ENCODE measurements at places on chromosomes 3 and 15.

DNA sequence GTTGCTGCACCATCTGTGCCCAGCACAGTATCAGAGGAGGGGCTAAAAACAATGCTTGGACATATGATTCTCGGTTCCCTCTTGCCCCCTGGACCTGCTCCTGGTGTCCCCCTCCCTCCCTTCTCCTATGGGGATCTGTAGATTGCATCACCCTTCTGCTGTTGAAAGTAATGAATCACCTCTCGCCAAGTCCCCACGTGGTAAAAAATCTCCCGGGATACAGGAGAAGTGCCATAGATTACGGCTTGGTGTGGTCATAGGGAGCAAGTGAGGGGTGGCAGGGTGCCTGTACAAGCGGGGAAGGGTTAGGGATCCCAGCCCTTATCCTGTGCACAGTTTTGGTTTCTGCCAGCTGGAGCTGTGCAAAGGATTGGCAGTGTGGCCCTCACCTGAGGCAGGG, 37.7 kb downstream of the AMOTL2 start:
- DNase-seq, result no peak

DNA sequence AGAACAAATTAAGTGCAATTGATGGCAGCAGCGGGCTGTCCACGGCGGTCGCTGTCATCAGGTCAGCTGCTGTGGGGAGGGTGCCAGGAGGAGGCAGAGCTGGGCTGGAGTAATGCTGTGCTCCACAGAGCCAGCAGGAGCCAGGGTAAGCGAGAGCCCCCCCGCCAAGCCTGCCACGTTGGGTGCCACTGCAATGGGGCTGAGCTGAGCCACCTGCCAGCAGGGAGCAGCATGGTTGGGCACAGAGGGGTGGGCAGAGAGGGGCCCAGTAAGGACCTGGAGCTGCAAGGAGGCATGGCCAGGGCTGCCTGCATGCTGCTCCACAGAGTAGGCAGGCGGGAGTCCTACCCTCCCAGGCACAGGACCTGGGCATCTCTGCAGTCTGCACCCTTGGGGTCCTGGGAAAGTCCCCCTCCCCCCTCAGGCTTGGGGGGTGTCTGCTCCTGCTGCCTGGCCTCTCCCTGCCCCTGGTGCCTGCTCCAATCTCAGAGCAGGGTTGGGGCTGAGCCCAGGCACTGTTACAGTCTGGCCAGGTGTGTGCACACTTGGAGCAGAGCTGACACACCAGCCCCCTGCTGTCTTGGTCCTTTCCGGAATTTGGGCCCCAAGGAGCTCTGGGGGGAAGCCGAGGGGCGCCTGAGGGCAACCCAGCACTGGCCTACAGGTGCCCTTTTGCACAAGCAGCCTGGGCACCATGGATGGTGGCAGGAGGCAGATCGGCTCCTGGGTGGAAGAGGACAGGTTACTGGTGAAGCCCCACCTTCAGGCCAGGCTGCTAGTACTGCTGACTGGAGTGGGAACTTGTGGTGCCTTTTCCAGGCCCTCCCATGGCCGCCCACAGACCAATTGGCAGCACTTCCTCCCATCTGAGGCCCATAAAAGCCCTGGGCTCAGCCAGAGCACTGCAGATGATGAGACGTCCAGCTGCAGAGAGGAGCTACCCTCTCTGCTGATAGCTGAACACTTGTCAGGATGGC, 8.5 kb upstream of the PIAS1 start:
- DNase-seq, result no peak

DNA sequence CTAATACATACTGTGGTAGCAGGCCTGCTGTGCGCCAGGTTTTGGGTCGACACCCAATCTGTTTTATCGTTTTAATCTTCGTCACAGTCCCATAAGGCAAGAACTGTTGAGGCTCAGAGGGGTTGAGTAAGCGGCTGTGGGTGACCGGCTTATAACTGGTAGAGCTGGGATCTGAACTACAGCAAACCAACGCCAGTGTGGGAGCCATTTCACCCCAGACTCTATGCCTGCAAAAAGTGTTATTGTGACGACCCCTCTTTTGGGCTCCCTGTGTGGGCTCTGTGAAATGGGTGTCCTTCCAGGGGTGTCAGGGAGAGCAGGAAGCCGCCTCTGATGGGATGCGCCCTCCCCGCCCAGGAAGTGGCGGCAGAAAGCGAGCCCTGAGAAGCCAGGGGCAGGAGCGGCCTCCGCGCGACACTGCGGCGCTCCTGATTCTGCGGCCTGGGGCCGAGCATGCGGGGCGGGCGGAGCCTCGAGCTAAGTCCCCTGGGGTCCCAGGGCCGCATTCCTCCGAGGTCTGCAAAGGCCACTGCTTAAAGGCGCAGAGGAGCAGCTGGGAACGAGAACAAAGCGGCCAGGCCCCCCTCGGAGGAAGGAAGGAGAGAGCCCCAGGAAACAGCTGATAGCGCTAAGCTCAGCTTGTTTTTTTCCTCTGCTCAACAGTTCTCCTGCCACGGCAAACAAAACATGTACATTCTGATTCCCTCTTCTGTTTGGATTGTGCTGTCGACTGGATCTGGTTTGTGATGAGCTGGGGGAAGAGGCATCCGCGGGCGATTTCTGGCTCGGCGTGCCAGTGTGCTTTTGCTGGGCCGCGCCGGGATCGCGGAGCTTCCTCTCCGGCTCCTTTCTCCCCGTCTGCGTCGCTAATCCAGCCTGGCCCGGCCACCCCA, 33.9 kb downstream of the GRK7 start:
- peak; percentile 16 for DNase-seq

DNA sequence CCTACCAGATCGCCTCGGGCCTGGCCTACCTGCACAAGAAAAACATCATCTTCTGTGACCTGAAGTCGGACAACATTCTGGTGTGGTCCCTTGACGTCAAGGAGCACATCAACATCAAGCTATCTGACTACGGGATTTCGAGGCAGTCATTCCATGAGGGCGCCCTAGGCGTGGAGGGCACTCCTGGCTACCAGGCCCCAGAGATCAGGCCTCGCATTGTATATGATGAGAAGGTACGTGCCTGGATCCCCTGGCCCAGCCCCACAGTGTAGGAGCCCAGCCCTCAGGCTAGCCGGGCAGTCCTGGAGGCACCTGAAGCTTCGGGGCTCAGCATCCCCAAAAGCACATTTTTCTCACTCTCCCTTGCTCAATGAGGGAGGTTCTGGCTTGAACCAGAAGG, 135.8 kb downstream of the LRRK1 start:
- DNase-seq, result no peak

DNA sequence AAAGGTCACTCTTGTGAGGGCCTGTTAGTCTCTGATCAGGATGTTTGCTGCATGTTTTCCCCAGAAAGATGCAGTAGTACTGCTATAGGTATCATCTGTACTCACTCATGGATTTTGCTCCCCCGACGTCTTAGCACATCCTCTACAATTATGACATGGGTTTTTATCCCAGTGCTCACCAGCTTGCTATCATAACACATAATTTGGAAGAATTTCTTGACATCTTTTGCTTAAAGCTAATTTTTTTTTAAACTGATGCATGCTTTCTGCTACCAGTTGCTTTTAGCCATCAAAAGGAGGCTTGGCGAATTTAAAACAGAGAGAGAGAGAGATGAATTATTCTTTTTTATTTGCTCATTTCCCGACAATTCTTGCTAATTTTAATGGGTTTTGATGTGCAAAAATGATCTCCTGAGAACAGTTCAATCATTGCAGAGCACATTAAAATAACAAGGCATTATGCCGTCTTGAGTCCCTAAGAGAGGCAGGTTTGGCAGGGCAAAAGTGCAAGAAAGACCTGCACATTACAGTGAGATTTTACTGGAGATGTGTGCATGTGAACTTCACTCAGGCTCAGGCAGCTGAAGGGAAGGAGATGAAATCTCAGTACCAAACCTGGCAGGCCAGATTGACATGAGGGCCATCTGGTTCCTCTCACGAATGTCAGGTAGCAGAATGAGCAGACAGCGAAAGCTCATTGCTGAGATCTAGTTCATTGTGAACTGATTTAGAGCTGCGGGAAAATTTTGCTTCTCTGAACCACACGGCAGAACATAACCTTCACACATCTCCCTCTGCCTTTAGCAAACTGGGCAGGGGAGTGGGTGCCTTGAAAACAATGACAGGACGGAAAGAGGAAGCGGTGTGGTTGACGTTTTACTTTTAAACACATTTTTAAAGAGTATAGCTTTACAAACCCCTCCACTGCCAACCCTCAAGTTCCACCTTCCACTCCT, 25.9 kb upstream of the GOLGA8B start:
- no peak for DNase-seq

DNA sequence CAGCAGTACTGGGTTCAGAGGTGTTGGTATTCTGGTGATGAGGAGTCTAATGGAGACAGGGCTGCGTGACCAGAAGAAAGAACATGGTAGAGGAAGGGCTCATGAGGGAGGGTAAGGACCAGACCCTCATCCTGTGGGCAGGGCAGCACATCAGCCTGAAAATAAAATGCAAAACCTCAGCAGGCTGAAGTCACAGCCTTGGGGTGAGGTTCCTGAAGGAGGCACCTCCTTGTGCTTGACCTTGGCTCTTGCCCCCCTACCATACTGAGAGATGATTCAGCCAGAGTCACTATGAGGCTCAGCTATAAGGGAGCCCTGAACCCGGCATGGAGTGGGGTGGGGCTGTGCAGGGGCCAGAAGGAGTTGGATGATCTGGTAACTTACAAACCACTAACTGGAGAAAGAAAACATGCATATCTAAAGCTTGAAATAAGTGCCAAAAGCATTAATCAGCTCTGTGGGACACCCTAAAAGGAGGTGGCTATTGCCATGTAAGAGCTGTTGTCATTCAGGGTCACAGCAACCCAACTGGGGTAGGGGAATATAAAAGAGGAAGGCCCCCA, 60.2 kb downstream of the CORO2B start:
- no peak for DNase-seq

GRCh38 chr15:67839929-67840748, at the start of gene RNU6-1:
RNU6-1 (minus strand) TSS chr15:67840045.
- DNase-seq, result peak; percentile 95

DNA sequence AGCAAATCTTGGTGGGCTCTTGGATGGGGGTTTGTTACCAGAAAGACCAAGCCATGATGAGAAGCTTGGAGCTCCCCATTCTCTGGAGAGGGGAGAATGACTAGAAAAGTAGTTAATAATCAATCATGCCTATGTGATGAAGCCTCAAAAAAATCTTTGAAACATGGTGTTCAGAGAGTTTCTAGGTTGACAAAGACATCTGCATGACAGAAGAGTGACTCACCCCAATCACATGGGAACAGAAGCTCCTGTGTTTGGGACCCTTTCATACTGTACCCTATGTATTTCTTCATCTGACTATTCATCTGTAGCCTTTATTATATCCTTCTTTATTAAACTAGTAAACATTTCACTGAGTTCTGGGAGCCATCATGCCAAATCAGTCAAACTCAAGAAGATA, 87.4 kb downstream of the BCHE start:
- no peak for DNase-seq

- DNase-seq, result no peak
These were observed 16.5 kb downstream of the ANXA2 start for GRCh38 chr15:60381148-60381788.

- no peak for DNase-seq
These were observed 175.0 kb downstream of the OPA1 start for GRCh38 chr3:193768070-193768394.

GRCh38 chr3:68912376-68912775, 20.0 kb downstream of the TAFA4 start:
- DNase-seq, result no peak

DNA sequence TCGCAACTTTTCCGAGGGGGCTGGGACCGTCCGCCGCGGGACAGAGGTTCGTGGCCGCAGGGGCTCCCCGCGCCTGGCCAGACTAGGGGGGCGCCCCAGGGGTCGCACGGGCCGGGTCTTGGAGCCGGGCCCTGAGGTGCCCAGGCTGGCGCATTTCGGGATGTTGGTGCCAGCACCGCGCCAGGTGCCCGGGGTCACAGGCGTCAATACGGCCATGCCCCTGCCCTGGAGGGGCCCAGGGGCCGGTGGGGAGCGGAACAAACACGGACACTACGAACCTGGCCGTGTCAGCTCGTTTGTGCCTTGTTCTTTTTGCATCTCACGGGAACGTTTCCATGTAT, 366 bp downstream of the TM6SF1 start:
- no peak for DNase-seq

GRCh38 chr3:43001094-43001553, 22.0 kb downstream of the GASK1A start:
- DNase-seq, result no peak

- DNase-seq, result no peak
These were observed 22.9 kb downstream of the EXOG start for GRCh38 chr3:38519000-38519399.

- DNase-seq, result no peak
These were observed 48.5 kb downstream of the RGMA start for GRCh38 chr15:93040288-93041158.

GRCh38 chr3:178255315-178255714, 280.9 kb upstream of the KCNMB2 start:
- no peak for DNase-seq

- no peak for DNase-seq
These were observed 21.7 kb upstream of the PARL start for GRCh38 chr3:183906234-183906921.

GRCh38 chr3:65650247-65650646, 388.5 kb downstream of the MAGI1 start:
- DNase-seq, result no peak

GRCh38 chr15:60918234-60918959, 310.7 kb downstream of the RORA start:
- no peak for DNase-seq

DNA sequence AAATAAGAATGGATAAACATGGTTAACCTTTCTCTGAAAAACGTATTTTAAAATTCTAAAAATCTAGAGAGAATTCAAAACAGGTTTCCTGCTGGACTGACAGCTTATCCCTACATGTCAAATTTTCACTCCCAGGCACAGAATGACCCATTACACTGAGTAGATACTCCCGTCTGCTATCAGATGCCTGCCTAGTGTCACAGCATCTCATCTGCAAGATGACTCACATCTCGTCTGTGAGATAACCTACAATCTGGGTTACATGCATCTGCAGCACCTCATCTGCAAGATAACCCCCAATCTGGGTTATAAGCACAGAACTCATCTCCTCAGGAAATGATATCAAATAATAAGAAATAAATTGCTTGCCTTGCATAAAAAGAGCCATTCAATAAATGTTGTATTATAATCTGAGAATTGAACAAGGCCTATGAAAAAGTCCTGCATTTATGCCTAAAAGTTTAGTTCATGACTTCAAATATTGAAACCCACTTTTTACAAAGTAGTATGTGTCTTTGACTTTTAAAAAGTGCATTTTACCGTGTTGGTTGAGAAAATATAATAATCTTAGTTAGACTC, 188.3 kb upstream of the THBS1 start:
- DNase-seq, result no peak

DNA sequence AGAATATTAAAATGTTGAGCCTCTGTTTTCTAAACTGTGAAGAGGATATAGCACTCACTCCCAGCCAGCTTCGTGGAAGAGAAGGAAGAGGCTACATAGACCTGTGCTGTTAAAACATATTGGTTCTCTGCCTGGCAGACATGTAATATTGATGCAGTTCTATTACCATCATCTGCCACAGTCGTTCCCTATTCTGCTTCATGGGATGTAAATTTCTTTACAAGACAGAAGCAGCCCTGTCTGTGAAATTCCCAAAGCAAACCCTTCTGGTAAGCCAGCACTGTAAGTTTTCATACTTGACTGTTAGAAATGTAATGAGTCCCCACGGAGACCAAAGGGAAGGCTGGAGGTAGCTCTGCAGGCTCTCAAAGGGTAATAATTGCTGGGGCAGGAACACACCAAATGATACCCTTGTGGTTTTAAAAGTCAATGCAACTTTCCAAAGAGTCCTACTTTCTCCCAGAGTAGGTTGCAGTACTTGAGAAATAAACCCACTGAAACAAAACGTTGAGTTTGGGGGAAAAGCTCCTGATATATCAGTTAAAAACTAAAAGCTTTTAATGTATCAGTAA, 129.9 kb upstream of the HES1 start:
- DNase-seq, result no peak

GRCh38 chr3:43113671-43114070, 7.8 kb upstream of the POMGNT2 start:
- no peak for DNase-seq

Data from CD4-positive, alpha-beta T cell treated with Interferon gamma for 1 hour (primary cell).